Kidney epithelial cell (primary cell): ENCODE measurements at places on chromosomes 2 and 18.

- DNase-seq, result no peak
These were observed 38.3 kb upstream of the ANKRD44 start for GRCh38 chr2:197348721-197349360.

- no peak for DNase-seq
These were observed 33.9 kb downstream of the BMP10 start for GRCh38 chr2:68837164-68837860.

DNA sequence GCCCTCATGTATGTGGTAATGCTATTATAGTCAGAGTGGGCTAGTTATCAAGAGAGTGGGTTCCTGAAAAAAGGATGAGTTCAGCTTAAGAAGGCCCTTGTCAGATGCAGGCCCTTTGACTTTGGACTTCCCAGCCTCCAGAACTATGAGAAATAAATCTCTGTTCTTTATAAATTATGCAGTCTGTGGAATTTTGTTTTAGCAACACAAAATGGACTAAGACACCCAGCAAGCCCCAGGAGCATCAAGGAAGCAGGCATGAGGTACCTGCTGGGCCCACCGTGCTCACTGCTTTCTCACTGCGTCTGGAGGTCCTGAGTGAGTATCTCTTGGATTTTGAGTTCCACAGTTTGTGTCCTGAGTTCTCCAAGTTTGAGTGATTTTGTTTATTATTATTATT is 35.9 kb upstream of the LIPG start:
- no peak for DNase-seq

DNA sequence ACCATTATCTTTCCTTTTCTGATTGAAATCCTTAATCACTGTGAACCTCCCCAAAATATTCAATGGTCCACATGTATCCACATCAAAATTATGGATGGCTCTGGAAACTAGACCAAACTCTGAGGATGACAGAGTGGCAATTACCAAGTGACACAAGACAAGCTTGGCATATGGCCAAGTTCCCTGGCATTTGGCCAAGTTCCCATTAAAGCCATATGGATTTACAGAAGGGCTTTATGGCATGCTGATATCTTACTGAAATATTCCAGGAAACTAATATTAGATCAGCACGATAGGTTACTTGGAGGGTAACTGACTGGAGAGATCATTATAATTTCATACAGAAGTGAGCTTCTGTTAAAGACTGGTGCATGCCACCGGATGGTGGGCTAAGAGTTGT is 21.9 kb upstream of the CERS6 start:
- DNase-seq, result no peak

- no peak for DNase-seq
These were observed 62.7 kb downstream of the MBP start for GRCh38 chr18:77069931-77070330.

GRCh38 chr2:56770490-56770889 is 586.7 kb downstream of the CCDC85A start:
- DNase-seq, result no peak

DNA sequence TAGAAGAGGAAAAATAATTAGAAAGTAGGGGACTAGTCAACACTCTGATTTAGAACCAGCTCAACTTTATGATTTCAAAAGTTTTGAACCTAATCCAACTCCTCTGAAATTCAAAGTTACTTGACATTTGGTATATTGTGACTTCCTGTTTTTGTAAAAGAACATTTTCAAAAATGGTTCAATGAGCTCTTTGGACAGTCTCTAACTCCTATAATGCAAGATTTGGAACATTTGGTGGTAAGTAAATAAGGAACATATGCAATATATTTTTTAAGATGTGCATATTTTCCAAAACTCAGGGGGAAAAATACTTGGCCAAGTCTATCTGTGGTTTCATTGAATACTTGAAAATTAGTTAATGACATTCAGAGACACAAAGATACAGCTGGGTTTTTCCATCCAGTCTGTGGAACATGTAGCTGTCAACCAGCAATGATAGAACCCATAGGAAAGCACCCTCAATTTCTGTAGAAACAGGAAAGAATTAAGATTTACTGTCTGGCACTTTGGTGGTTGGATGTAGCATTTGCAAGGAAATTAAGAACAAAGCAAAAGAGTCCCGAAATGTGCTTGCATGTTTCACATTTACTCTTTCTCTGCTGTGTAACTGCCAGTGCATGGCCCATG is 17.0 kb upstream of the ANKRD44 start:
- no peak for DNase-seq

- no peak for DNase-seq
These were observed 64.0 kb upstream of the SMAD7 start for GRCh38 chr18:49014605-49015267.

GRCh38 chr2:1493431-1494126 is 80.3 kb downstream of the TPO start:
- DNase-seq, result no peak

DNA sequence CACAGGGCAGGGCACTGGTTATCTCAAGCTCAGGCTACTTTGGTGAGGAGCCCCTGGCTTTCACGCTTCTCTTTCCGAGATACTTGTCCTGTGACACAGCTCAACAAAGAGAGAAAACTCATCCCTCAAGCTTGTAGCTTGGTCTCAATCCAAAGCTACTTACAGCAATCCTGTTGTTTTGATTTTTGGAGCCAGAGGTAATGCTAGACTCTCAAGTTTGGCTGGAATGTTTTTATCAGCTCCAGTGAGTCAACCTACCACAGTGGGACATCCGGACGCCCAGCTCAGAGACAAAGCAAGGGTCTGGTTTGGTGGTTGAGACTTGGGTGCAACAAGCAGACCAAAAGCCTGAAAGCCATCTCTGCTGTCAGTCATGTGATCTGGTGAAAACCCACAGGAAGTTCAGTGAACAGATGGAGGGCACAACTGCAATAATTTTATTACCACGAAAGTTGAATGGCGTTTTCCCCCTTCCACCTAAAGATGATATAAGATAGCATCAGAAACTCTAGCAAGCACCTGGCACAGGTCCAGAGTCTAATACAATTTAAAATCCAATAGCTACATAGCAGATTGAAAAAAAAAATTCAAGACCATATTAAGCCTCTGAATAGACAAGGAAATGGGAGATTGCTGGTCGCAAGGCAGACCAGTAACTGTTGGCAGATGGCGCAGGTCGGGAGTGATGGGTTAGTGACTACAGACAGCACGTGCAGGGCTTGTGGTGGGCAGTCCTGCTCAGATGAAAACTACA is 102.3 kb upstream of the SMAD7 start:
- peak; percentile 2 for DNase-seq

DNA sequence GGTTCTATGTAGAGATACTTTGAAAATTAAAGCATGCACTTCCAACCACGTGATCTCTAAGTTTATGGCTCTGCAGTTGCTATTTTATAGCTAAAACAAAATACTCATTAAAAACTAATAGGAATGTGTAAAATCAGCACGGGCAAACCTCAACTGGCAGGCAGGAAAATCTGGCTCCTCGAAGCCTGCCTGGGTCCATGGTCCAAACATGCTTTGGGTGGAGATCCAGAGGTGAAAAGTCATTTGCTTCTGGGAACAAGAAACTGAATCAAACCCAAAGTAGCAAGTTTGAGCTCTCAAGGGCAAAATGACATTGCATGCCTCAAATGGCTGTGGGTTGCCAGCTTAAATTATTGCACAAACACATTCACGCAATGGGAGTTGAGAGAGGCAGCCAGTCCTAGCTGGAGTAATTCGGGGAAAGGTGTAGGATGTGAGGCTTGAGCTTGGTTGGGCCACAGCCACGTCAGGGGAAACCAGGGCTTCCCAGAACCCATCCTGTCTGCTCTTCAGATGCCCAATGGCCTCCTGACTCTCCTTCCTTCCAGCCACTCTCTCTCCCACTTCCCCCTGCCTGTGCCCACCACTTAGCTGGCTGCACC is 75.2 kb upstream of the LCLAT1 start:
- no peak for DNase-seq

GRCh38 chr2:142681952-142682351 is 195.5 kb upstream of the KYNU start:
- DNase-seq, result no peak

DNA sequence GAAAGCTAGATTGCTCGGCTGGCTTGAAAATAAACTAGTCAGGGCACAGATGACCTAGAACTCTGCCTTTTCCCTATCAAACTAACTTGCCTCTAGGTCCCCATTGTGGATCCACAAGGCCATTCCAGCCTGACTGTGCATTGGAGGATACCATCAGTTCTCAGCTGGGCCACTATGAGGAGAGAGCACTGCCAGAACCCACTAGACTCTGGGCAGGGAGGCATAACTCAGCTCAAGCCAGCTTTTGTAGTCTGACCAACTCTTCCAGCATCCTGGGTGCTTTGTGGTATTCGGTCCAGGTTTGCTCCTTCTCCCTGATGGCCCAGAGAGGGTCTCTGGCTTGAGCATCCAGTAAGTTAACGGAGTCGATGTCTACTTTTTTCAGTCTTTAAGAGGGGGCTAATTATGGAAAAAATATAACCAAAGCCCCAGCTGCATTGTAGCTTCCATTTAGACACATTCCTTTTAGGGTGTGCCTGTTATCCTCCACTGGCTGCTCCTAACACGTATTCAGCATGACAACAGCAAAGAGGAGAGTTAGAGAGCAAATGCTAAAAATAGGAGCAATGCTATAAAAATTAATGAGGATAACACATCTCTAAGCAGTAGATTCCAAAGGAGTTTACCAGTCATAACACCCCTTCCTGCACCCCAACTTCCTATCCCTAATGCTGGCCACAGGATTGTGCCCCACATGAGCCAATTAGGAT is 15.2 kb downstream of the GKN2 start:
- no peak for DNase-seq

GRCh38 chr18:55421308-55421614 is 166.7 kb downstream of the TCF4 start:
- no peak for DNase-seq

DNA sequence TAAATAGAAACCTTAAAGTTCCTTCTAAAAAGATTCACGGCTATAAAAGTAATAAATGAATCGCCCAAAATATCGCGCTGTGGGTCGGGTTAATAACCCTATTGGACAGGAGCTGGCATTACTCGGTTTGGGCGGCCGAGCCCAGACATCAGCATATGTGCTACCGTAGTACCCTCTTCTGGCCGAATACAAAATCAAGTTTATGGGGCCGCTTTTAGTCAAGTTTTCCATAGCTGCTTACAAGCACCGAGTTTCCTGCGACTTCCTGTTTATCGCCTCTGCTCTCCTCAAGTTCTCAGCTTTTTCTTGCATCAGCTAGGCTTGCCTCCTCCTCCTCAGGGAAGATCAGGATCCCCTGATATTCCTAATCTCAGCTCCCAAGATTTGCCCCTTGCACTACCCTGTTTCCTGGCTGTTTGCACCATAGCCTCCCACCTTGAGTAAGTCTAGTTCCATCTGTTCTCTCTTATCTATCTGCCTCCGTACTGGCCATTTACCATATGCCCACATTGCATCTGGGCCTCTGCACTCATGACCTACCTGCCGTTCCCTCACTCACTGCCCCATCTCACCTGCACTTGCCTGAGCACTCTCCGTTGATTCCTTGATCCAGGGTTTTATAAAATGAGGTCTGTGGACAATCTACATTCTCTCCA is 56.1 kb downstream of the SLC35F5 start:
- no peak for DNase-seq

DNA sequence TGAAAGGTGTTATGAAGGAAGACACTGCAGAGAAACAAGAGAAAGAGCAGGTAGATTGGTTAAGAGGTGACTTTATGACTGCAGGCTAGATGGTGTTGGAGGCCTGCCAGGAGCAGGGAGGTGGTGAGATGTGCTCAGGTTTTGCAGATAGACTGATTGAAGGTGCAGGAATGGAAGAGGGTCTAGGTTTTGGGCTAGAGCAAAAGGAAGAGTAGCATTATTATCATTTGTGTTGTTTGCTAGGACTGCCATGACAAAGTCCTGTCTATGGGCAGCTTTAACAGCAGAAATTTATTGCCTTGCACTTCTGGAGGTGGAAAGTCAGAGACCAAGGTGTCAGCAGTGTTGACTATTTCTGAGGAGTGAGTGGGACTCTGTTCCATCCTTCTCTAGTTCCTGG is 172.9 kb upstream of the SOX11 start:
- DNase-seq, result no peak
